ENCODE measurements at places on chromosomes 16 and 17.

GRCh38 chr17:45029758-45030423 lies 21.5 kb downstream of the DCAKD start:
- DNase-seq, result no peak

GRCh38 chr17:40344421-40345160 lies 19.9 kb downstream of the GJD3 start:
- no peak for DNase-seq

DNA sequence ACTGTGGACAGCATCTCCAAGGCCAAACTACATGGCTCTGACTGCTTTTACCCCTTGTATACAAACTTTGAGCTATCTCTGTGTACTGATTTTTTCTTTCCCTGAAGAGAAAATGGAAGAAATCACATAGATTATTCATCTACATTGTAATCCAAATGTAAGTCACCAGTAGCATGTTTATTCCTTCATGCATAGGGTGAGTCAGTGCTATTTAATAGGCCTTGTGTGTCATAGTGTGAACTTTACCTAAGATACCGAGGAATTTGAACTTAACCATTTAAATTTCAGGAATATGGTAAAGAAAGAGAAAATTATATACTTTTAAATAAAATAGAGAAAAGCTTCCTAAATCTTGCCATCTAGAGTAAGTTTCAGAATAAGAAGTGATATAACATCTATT lies 16.5 kb downstream of the PHKB start:
- no peak for DNase-seq

GRCh38 chr16:53071748-53072301 lies 17.0 kb downstream of the CHD9 start:
- no peak for DNase-seq

- no peak for DNase-seq
These were observed 348.1 kb downstream of the FOXL1 start for GRCh38 chr16:86926181-86927094.

DNA sequence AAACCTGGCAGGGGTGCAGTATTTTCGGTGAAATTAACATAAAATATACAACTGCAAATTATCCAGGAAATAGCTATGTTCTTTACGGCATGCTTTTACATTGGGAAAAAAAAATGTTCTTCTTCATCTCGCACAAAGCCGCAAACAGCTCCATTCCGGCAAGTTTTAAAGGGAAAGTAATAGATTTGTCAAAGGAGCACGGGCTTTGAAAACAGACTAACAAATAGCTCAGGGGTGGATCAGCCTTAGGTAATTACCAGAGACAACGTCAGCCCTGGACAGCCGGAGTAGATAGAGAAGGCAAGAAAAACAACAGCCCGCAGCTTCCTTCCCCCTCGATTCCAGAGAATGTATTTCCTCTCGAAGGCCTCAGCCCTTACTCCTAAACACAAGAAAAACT lies 222.5 kb downstream of the C16orf78 start:
- peak; percentile 7 for DNase-seq

DNA sequence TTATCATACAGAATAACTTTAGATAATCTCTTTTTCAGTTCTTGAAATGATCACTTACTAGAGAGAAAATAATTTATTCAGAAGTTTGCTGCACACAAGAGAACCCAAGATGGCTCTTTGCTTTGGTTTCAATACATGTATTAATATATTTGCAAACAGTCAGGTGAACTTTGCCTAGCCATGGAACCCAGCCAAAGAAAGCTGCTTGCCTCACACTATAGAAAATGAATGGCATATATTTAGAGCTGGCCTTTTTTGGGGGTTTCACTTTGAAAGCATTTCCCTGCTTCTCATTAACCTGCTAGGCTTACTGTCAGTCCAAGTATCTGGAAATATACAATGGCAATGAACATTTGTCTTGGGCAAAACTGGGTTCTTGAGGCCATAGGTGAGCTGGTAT lies 75.3 kb downstream of the MRTFB start:
- DNase-seq, result no peak

GRCh38 chr17:76844485-76844829 lies 23.7 kb upstream of the MGAT5B start:
- no peak for DNase-seq

DNA sequence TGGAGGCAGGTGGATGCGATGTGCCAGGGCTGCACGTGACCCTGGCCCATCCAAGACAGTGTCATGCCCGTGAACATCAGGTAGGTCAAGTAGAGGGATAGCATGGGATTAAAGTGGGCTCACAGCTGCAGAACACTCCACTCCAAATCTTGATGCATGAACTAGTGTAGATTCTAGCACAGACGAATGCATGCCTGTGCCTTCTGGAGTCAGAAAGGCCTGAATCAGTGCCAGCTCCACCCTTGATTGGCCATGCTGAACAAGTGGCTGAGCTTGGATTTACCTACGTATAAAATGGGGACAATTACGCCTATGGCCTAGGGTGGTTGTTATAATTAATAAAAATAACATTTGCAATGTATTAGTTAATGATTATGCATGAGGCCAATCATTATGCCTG lies 10.6 kb downstream of the IRX3 start:
- DNase-seq, result no peak

DNA sequence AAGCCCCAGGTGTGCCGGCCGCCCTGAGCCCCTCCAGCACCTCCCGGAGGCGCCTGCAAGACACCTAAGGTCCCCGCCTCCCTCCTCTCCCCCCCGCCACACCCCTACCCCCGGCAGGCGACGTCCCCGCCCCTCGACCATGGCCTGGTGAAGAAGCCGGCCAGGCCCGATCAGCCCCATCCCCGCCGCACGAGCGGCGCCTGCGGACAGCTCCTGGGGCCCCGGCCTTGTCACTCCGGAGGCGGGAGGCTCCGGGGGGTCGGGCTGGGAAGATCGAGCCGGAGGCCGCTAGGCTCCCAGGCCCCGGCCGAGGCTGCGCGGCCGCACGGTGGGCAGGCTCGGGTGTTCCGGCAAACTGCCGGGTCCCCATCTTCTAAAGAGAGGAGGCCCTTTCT lies 405 bp upstream of the ACE start:
- DNase-seq, result peak; percentile 69

DNA sequence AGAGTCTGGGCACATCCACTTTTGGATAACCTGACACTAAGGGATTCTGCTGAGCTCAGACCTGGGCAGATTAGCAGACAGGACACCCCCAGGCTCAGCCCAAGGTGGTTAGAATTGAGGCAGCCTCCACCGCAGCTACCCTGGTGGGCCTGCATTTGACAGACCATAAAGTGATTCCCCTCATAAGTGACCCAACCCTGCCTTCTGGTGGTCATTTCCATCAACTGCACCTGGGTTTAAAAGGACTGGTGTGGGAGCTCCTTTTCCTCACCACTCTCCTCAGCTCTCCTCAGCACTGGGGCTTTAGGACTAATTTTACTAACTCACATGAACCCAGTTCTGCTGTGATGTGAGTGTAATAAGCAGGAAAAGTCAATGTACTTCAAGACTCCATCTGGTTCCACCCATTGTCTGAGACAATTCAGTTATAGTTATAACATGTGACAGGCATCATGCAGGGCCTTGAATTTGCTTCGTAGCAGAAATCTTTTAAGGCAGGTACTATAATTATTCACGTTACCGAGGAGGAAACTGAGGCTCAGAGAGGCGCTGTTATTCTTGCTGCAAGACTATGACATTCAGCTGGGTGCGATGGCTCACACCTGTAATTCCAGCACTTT lies 42.5 kb downstream of the MYH3 start:
- peak; percentile 67 for DNase-seq

- DNase-seq, result peak; percentile 55
These were observed 7.9 kb upstream of the SPHK1 start for GRCh38 chr17:76376318-76377133.

GRCh38 chr16:5502467-5502869 lies 404.9 kb upstream of the EEF2KMT start:
- no peak for DNase-seq

DNA sequence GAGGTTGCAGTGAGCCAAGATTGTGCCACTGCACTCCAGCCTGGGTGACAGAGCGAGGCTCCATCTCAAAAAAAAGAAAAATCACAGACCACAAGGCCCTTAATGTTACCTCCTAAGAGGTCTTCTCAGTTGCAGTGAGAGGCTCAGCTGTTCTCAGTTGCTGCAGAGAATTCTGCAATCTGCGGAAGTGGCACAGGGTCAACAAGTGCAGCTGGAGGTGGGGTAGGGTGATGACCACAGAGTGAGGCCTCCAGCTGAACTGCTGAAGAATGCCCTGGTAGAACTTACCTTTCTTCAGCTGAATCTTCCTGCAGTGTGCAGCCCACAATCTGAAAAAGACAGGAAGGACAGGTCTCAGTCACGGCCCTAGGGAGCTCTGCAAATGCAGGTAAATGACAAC lies 26.3 kb downstream of the CNTNAP1 start:
- no peak for DNase-seq

GRCh38 chr16:64826374-64826773 lies 295.5 kb downstream of the CDH11 start:
- no peak for DNase-seq

- no peak for DNase-seq
These were observed 65.8 kb downstream of the DHRS7C start for GRCh38 chr17:9725575-9725974.

DNA sequence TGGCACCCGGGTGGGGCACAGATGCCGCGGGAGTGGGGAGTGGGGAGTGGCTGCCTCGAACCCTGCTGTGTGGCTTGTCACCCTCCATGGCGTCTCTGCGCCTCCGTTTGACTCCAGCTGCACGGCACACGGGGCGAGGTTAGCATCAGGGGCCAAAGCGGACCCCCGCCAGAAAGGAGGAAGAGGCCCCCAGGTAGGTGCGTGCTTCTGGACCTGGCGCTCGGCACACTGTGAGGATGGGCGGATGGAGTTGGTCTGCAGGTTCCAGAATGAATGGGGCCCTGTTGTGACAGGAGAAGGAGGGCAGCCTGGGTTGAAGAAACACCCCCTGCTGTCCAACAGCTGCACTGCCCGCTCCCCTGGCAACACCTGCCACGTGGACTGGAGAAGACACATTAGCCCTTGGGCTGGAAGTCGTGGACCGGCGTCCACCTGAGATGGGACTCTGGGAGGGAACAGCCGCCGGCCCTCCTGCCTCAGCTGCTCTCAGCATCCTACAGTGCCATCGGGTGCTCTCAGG lies 9.4 kb upstream of the FASN start:
- peak; percentile 41 for DNase-seq

GRCh38 chr16:82643936-82644630 lies 17.3 kb downstream of the CDH13 start:
- DNase-seq, result peak; percentile 57

DNA sequence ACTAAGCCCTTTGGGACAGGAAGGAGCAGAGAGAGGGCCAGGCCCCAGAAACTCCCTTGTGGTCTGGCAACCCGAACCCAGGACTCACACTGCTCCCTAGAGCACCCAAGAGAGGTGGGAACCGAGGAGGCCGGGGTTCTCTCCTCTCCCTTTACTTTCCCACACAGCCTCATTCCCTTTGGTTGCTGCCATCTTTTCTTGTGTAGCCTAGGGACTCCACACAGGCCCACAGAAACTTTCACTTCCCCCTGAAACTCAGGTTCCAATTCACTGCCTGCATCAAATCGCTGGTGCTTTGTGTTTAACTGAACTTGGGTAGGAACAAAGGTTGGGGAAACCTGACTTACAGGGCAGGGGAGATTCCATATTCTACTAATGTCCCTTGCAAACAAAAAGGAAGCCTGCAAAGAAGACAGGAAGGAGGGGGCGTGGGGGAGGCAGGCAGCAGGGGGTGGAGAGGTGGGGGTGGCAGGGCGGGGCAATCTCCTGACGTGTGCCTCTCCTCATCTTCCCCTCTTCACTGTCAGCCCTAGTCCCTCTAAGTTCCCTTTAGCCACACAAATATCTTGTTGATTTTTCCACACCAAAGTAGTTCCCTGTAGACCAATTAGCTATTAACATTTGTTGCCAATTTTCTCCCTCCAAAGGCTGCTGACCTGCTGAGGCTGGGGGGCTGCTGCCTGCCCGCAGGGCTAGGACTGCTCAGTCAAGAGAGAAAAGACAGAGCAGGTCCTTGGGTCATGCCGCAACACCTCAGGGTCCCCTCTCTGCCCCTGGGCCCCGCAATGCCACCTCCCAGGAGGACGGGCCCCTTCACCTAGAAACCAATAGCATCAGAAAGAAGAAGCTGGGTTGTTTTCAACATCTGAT lies 8.0 kb downstream of the ST3GAL2 start:
- DNase-seq, result no peak

DNA sequence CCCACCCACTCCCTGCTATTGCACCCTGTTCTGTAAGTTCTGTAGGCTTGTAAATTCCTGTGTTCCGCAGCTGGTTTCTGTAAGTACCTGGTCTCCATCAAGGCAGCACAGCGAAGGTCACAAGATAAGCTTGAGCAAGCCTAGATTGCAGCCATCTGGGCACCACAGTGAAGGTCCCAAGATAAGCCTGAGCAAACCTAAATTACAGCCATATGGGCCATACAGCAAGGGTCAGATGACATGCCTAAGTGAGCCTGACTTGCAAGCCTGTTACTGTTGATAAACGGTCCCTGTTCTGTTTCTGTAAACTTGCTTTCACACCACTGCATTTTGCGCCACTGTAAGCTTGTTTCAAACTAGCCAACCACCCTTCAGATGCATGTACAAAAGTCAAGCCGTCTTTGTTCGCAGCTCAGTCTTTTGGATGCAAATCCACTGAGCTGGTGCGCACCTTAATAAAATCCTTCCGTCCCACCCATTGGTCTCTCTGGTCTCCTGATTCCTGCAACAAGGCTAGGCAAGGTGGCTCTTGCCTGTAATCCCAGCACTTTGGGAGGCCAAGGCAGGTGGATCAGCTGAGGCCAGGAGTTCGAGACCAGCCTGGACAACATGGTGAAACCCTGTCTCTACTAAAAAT lies 42.6 kb upstream of the ATF7IP2 start:
- no peak for DNase-seq

DNA sequence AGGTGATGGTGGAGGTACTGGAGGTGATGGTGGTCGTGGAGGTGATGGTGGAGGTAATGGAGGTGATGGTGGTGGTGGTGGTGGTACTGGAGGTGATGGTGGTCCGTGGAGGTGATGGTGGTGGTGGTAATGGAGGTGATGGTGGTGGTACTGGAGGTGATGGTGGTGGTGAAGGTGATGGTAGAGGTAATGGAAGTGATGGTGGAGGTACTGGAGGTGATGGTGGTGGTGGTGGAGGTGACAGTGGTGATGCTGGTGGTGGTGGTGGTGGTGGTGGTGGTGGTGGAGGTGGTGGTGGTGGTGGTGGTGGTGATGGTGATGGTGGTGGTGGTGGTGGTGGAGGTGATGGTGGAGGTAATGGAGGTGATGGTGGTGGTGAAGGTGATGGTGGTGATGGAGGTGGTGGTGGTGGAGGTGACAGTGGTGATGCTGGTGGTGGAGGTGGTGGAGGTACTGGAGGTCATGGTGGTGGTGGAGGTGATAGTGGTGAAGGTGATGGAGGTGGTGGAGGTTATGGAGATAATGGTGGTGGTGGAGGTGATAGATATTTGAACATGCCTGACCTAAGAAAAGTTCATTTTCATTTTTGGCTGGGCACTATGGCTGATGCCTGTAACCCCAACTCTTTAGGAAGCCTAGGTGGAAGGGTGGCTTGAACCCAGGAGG lies 55.0 kb downstream of the RNF213 start:
- DNase-seq, result no peak

All from HAP-1 (cell line).